Activated CD8-positive, alpha-beta memory T cell treated with anti-CD3 and anti-CD28 coated beads for 1 hour (primary cell): ENCODE measurements at places on chromosomes 5 and 9.

DNA sequence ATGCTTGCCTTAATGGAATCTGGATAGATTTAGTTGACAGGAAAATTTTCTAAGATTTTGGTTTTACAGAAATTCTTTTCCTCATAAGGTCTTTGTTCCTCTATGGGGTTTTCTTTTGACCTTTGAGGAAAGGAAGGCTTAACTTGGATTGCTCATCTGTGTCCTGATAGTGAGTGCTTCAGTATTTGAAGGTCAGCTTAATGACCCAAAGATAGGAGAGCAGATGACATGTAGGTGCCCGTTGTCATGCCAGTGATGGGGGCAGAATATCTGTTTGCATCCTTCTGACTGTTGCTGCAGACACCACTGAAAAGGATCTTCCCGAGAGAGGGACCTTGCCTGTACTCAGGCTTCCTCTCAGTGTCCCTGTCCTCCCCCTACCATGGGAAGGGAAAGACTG lies 30.9 kb downstream of the MEGF10 start:
- DNase-seq = no peak

- DNase-seq = no peak
Observed at GRCh38 chr5:168015506-168015905, 275.9 kb upstream of the WWC1 start.

- no peak for DNase-seq
Observed at GRCh38 chr5:36728697-36729543, 122.5 kb downstream of the SLC1A3 start.

GRCh38 chr5:125496393-125496792 lies 750.0 kb upstream of the ZNF608 start:
- DNase-seq = no peak
